ENCODE measurements at places on chromosomes 4 and X. TPM values are rescaled to one million over a fixed set of nuclear protein-coding genes. Genes with fewer than 3 reads are reported as not detected.

DNA sequence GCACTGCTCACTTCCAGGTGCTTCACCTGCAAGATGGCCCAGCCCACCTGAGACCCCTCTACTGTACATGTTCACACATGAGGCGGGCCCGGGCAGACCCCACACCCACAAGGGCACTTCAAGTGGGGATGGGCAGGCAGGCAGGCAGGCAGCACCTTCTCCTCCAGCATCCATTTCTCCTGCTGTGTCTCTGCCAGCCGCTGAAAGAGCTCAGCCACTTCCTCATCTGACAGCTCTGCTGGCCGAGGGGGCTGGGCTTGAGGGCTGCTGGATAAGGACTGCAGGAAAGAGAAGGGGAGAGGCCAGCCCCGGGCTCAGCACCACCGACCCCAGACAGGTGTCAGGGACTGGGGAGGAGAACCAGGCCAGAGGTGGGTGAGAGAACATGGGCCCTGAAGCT is 4.4 kb upstream of the KCND1 start:
- H3K36me3 ChIP-seq: no peaks in the 10 kb centered on the region
- H3K4me1 ChIP-seq: peaks cover 9% of the 10 kb centered on the region
- H3K27me3 ChIP-seq: no peaks in the 10 kb centered on the region
- no peak overlapping the region for H3K4me3 ChIP-seq
- H3K27ac ChIP-seq: no peak overlapping the region

DNA sequence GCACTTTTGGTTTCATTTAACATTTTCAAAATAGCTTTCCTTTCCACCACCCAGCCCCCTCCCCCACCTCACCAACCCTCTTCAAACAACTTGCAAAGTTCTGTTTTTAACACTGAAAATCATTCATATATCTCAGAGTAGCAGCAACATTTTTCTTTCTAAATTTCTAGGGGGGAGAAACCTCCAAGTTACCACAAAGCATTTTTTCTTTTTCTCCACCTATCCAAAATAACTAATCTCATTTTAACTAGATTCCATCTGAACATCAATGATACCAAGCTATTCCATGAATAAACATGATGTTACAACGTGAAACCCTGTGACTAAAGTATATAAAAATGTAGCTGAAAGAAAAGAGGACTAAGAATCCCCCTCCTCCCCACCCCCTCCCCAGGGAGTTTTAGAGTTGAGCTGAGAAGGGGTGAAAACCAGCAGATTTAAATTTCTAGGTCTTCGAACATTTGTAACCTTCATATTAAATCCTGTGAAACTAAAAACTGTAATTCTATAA is 5.2 kb downstream of the LDB2 start:
- no peaks in the 10 kb centered on the region for H3K27me3 ChIP-seq
- H3K27ac ChIP-seq: peak overlapping the region; percentile 87
- DNase-seq: no peak
- peaks cover 7% of the 10 kb centered on the region for H3K4me1 ChIP-seq
- no peaks in the 10 kb centered on the region for H3K36me3 ChIP-seq
- peak overlapping the region; percentile 56 for H3K4me3 ChIP-seq

ZNF280C gene
- total RNA-seq: 2.5 TPM

MAGEC1 gene
- total RNA-seq: not detected

- H3K27me3 ChIP-seq: no peaks in the 10 kb centered on the region
- H3K36me3 ChIP-seq: no peaks in the 10 kb centered on the region
- H3K27ac ChIP-seq: no peak overlapping the region
- H3K4me1 ChIP-seq: no peaks in the 10 kb centered on the region
- no peak for DNase-seq
- no peak overlapping the region for H3K4me3 ChIP-seq
Measured at GRCh38 chr4:159055833-159056232, 47.0 kb upstream of the RAPGEF2 start.

DDX60 gene
- total RNA-seq: 10.6 TPM

DNA sequence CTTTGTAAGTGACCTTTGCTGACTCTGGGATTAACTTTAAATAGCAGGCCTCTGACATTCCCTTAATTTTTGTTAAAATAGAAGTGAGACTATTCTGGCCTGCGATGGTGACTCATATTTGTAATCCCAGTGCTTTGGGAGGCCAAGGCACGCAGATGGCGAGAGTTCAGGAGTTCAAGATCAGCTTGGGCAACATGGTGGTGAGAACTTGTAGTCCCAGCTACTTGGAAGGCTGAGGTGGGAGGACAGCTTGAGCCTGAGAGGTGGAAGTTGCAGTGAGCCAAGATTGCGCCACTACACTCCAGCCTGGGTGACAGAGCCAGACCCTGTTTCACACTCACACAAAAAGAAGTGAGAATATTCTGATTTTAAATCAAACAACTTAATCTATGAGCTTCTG is 27.3 kb downstream of the ZNF330 start:
- no peaks in the 10 kb centered on the region for H3K27me3 ChIP-seq
- H3K36me3 ChIP-seq: no peaks in the 10 kb centered on the region
- peaks cover 6% of the 10 kb centered on the region for H3K4me1 ChIP-seq
- DNase-seq: no peak

PIM2 gene
- 13.3 TPM for total RNA-seq

- no peaks in the 10 kb centered on the region for H3K27me3 ChIP-seq
- peak overlapping the region; percentile 49 for H3K4me3 ChIP-seq
- H3K27ac ChIP-seq: peak overlapping the region; percentile 68
- peak; percentile 54 for DNase-seq
- H3K4me1 ChIP-seq: peaks cover 12% of the 10 kb centered on the region
- H3K36me3 ChIP-seq: no peaks in the 10 kb centered on the region
Measured at GRCh38 chr4:140049024-140049848, 104.7 kb downstream of the MAML3 start.
